ENCODE measurements at places on chromosomes 7 and 10. TPM values are rescaled to one million over a fixed set of nuclear protein-coding genes. Genes with fewer than 3 reads are reported as not detected.

OR6B1 gene
- total RNA-seq = 0.05 TPM

WAPL gene
- 36.1 TPM for total RNA-seq

GRCh38 chr7:90739716-90740115 is 143.6 kb downstream of the CDK14 start:
- no peaks in the 10 kb centered on the region for H3K4me1 ChIP-seq
- DNase-seq = no peak
- H3K36me3 ChIP-seq = no peaks in the 10 kb centered on the region
- H3K4me3 ChIP-seq = no peak overlapping the region
- H3K27me3 ChIP-seq = no peaks in the 10 kb centered on the region

- no peaks in the 10 kb centered on the region for H3K27me3 ChIP-seq
- H3K4me1 ChIP-seq = no peaks in the 10 kb centered on the region
- H3K36me3 ChIP-seq = peaks cover 51% of the 10 kb centered on the region
Observed at GRCh38 chr10:113905756-113906155, 51.3 kb downstream of the NHLRC2 start.

Data from liver (tissue), 10 donors.